ENCODE measurements at places on chromosomes 6 and 20.

DNA sequence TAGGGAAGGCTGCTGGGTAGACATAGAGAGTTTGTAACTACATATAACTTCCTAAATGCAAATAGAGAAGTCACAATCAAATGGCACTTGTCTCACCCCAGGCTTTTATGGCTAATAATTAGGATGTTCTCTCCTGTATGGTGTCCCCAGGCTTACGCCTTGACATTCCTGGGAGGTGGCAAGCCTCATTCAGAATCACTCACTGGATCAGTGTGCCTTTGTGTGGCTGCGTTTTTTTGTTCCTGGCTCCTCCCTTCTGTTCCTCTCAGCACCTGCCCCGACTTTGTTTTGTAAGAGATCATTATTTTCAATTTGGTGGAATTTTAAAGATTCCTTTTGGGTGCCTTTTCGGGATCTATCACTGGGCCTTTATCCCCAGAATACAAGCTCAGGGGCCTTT lies 5.7 kb downstream of the LAMP5 start:
- H3K27me3 ChIP-seq: peaks cover 36% of the 10 kb centered on the region
- H3K4me3 ChIP-seq: no peak overlapping the region
- H3K4me1 ChIP-seq: no peaks in the 10 kb centered on the region
- H3K36me3 ChIP-seq: no peaks in the 10 kb centered on the region
- DNase-seq: no peak

- no peak overlapping the region for H3K27ac ChIP-seq
- H3K4me1 ChIP-seq: no peaks in the 10 kb centered on the region
- H3K4me3 ChIP-seq: no peak overlapping the region
- H3K27me3 ChIP-seq: peaks cover 12% of the 10 kb centered on the region
- no peak for DNase-seq
Measured at GRCh38 chr20:1825938-1826445, 69.2 kb upstream of the SIRPA start.

DNA sequence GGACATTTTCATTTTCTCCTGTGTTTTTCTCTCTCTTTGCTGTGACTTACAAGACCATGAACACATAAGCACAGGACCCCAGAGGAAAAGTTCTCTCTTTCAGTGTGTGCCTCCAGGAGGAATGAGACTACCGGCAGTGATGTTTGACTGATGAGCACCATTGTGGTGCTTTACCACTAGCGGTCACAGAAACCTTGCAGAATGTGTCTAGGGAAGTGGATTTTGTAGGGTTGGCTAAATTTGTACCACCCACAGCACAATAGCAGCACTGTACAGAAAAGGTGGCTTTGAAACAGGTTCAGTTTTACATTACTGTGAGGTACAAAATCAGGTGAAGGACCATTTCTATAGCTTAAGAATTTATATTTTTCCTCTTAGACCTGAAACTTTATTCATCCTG lies 301.9 kb upstream of the SUPT3H start:
- H3K27ac ChIP-seq: no peak overlapping the region
- H3K4me1 ChIP-seq: peaks cover 43% of the 10 kb centered on the region
- H3K36me3 ChIP-seq: peaks cover 14% of the 10 kb centered on the region
- no peaks in the 10 kb centered on the region for H3K27me3 ChIP-seq
- H3K4me3 ChIP-seq: no peak overlapping the region

DNA sequence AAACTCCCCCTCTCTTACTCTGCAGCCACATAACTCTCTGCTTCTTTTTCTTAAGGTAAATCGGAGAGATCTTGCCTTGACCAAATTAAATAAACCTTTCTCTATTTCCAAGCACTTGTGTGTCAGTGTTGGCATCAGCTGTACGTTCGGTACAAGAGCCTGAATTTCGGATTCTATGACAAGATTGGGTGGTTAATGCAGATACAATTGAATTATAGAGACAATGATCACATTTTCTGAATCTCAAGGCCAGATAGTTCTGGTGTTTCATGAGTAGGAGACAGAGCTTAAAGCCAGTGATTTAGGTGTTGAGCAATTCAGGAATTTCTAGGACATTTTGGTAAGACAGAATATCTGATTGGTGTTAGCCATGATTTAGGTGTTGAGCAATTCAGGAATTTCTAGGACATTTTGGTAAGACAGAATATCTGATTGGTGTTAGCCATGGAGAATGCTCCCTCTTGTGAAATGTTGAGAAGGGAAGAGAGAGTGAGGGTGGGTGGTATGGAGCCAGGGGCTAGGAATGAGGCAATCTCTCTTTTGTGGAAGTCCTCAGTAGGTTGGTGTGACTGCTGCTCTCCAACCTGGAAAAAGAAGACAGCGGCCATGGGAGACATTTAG lies 5.1 kb downstream of the SPINT3 start:
- no peaks in the 10 kb centered on the region for H3K36me3 ChIP-seq
- H3K27ac ChIP-seq: no peak overlapping the region
- H3K4me1 ChIP-seq: peaks cover 11% of the 10 kb centered on the region
- peaks cover 44% of the 10 kb centered on the region for H3K27me3 ChIP-seq
- H3K4me3 ChIP-seq: no peak overlapping the region

- no peak overlapping the region for H3K27ac ChIP-seq
- peaks cover 7% of the 10 kb centered on the region for H3K27me3 ChIP-seq
- no peak overlapping the region for H3K4me3 ChIP-seq
- H3K4me1 ChIP-seq: no peaks in the 10 kb centered on the region
Measured at GRCh38 chr20:58619864-58620431, 31.1 kb upstream of the STX16 start.

DNA sequence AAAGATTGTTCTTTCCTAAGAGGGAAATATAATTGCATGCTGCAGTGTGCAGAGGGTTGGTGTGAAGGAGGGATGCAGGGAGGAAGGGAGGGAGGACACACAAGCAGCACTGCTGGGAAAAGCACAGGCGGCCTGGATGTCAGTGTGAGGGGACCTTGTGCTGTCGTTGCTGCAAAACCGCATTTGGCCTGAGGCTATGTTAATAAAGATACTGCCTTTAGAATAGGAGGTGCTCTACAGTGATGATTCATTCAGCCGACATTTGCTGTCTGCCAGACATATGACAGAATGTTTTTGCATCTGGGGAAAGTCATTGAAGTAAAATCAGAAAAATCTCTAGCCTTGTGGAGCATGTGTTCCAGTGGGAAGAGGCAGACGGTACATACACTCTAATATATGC lies 50.5 kb upstream of the TRIM26 start:
- DNase-seq: no peak
- peaks cover 4% of the 10 kb centered on the region for H3K36me3 ChIP-seq
- H3K27me3 ChIP-seq: no peaks in the 10 kb centered on the region
- no peak overlapping the region for H3K4me3 ChIP-seq

DNA sequence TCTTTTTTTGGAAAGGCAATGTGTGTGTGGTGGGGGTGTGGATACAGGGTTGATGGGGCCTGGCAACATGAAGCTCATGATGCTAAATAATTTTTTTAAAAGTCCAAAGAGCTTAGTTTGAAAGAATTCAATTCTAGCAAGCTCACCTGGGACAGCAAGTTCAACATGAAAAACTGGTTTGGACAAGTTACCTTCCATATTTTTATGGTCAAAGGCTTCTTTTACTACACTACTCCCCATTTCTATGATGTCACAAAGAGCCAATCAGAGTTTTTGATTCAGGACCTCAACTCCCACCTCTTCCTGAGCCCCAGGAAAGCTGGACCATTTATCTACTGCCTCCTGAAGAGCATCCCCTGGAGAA lies 66.1 kb upstream of the CTNNBL1 start:
- H3K4me3 ChIP-seq: no peak overlapping the region
- no peak overlapping the region for H3K27ac ChIP-seq
- H3K4me1 ChIP-seq: no peaks in the 10 kb centered on the region
- no peak for DNase-seq

DNA sequence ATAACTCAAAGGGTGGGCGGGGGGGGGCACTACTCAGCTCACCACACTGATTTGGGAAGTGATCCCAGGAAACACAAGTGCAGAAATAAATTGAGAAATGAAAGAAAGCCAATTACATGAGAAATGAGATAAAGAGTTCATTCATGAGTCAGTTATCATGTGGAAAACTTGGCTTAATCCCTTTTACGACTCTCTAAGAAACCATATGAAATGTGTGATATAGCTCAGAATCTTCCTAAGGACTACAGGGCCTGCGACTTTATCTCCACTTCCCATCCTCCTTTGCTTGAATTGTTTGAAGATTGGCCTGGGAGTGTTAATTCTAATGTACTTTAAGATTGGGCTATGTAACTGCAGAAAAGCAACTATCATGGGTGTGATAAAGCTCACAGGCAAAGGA lies 3.6 kb upstream of the BTN2A2 start:
- no peak for DNase-seq
- H3K4me3 ChIP-seq: no peak overlapping the region
- H3K36me3 ChIP-seq: peaks cover 11% of the 10 kb centered on the region
- H3K27me3 ChIP-seq: no peaks in the 10 kb centered on the region

- H3K27me3 ChIP-seq: peaks cover 18% of the 10 kb centered on the region
- no peak for DNase-seq
- H3K4me1 ChIP-seq: no peaks in the 10 kb centered on the region
- no peaks in the 10 kb centered on the region for H3K36me3 ChIP-seq
- H3K4me3 ChIP-seq: no peak overlapping the region
- H3K27ac ChIP-seq: no peak overlapping the region
Measured at GRCh38 chr6:81761197-81761596, 8.7 kb upstream of the TENT5A start.

DNA sequence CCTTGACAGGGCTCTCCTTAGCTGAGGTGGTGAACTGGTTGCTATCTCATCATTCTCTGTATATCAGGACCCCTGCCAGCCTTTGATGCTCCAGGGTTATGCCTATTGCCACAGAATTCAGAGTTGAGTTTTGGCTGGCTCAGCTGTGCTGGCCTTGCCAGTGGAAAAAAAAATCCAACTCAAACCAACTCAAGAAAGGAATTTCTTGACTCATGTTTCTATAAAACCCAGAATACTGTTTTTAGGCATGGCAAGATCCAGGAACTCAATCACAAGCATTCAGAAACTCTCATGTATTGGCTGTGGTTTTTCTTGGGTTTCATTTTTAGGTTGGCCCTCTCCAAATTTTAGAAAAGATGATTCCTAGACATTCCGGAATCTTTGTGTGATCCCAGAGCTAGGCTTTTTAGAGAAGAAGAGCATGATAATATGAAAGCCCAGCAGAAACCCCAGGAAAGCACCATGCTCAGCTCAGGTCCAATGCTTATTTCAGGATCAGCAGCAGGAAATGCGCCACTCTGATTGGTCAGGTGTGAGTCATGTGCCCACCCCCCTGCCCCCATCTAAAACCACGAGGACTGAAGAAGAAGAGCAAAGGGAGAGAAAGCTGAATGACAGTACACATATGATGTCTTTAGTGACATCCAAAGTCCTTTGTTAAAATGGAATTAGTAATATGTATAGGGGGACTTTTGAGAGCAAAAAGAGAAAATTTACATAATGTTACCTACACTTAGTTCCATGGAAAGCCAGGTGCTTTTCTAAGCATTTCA lies 122.9 kb downstream of the RNF144B start:
- H3K4me1 ChIP-seq: peaks cover 67% of the 10 kb centered on the region
- peaks cover 16% of the 10 kb centered on the region for H3K27me3 ChIP-seq
- H3K27ac ChIP-seq: peak overlapping the region; percentile 85

DNA sequence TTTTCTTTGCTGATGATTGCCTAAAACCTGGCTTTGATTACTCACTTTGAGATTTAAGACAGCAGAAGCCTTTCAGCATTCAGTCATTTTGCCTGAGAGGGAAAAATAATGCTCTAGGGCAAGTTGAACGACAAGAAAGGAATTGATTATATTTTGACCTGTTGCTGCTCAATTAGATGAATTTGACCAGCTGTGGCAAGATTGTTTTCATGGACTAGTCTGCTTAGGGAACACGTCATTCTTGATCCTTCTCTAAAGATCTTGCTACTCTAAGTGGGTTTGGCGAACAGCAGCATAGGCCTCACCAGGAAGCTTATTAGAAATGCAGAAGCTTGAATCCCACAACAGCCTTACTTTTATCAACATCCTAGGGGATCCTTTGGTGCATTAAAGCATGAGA lies 59.7 kb upstream of the PHACTR1 start:
- H3K36me3 ChIP-seq: no peaks in the 10 kb centered on the region
- peaks cover 5% of the 10 kb centered on the region for H3K27me3 ChIP-seq
- no peak for DNase-seq
- peaks cover 6% of the 10 kb centered on the region for H3K4me1 ChIP-seq
- H3K27ac ChIP-seq: no peak overlapping the region
- H3K4me3 ChIP-seq: no peak overlapping the region

- peak; percentile 65 for DNase-seq
- peak overlapping the region; percentile 94 for H3K27ac ChIP-seq
- peaks cover 38% of the 10 kb centered on the region for H3K4me1 ChIP-seq
Measured at GRCh38 chr6:134437376-134437775, 119.5 kb upstream of the SGK1 start.
